NCI-H2107 (cell line): ENCODE measurements at places on chromosomes 5 and 9.

DNA sequence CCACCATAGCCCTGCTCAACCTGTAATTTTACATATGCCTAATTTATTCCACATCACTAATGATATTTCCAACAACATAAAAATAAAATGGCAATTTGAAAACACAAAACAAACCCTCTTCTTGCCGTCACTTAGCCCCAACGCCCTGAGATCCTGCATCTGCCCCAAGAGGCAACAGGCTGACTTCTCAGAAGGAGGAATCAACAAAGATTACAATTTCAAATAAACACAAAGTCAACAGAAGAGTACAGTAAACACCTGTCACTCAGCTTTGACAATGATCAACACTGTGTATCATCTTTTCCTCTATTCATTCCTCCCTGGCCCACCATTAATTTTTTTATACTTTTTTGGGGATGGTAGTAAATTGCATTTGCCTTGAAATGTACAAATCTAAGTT, 19.8 kb downstream of the EPB41L4B start:
- no peak for DNase-seq

GRCh38 chr5:134463991-134464760, 52.5 kb upstream of the CDKN2AIPNL start:
- no peak for DNase-seq

DNA sequence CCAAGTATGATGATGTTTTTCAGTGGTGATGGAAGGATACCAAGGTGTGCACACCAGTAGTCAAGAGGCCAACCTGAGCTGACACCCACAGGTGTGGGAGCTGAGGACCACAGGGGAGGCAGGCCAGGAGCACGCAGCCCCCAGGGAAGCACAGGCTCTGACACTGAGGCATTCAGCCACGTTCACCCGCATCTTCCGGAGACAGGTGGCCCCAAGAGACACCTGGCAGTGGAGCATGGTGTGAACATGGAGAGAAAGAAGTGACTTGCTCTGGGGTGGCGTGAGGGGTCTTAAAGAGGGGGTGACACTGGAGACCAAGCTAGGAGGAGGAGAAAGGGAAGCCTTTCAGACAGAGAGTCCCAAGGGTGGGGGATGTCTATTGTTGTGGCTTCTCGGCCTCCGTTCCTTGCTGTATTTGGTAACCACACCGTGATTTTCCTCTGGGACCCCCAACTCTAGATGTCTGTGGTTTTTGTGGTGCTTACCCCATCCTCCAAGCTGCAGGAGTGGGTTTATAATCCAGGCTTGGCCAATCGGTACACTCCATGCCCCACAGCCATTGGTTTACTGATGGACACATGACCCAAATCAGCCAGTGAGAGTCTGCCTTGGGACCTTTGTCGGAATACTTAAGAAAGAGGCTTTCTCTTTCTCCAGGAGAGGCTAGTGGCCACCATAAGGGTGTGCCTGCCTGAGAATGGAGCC, 84.6 kb downstream of the HRH2 start:
- DNase-seq, result no peak

GRCh38 chr5:1505506-1506241, 18.1 kb downstream of the LPCAT1 start:
- no peak for DNase-seq

DNA sequence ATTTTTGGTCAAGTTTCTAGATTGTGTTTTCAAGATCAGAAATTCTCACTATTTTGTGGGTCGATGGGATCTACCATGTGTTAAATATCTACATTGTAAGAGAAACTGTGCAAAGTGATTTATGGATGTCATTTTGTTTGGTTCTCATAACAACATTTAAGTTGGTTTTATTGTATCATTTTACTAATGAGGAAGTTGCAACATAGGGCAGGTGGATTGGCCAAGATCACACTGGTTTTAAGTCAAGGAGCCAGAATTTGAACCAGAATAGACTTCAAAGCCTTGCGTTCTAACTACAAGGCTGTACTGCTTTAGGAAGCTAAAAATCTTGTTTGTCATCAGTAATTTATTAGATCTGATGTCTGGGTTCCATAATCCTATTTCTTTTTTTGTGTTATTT, 23.4 kb downstream of the SH3TC2 start:
- DNase-seq, result no peak

GRCh38 chr5:151248651-151249050, 4.3 kb upstream of the GM2A start:
- no peak for DNase-seq

GRCh38 chr5:96902876-96903275, 26.6 kb downstream of the ERAP2 start:
- no peak for DNase-seq

- no peak for DNase-seq
Measured at GRCh38 chr5:9239626-9240025, 306.2 kb downstream of the SEMA5A start.

DNA sequence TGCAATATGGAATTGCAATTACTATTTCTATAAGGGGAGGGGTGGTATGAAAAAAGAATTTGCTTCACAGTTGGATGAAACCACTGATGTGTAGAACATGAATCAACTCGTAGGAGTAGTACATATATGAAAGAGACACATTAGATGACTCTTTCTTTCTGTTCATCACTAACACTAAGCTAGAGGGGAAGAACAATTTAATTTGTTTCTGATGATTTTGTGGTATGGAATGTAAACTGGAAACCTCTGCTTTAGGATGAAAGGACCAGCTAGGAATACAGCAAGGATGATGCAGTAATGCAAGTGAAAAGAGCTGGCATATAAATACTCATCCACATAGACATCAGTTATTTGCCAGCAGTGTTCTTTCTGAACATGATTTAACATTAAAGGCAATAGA, 113.4 kb downstream of the PAPPA start:
- no peak for DNase-seq

DNA sequence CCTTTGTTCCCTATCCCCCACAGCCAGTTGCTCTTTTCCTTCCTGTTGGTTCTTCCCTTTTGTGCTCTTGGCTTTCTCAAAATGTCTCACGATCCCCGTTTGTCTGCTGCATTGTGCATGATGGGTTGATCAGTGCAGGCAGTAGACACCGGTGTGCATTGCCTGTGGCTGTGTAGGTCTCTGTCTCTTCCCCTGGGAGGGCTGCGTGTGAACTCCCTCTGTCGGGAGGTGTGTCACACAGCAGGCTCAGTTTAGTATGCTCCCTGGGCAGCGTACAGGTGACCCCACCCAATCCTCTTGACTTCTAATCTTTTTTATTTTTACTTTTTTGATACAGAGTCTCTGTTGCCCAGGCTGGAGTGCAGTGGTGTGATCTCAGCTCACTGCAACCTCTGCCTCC, 265.3 kb downstream of the FSTL4 start:
- DNase-seq, result no peak

DNA sequence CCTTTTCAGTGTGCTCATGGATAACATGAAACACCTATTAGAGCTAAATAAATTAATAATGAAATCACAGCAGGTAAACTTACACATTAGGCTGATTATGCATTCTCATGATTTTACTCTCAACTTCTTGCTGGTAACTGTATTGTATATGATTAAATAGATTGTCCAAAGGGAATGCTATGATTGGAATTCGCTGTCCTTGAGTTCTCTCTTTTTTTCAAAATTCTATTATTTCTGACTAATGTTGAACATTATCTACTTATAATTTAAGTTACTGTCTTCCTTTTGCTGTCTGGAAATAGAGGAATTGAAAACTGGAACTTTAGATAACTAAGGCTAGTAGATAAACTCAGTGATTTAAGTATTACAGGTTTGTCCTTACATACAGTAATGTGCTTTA, 13.1 kb downstream of the CENPH start:
- no peak for DNase-seq

DNA sequence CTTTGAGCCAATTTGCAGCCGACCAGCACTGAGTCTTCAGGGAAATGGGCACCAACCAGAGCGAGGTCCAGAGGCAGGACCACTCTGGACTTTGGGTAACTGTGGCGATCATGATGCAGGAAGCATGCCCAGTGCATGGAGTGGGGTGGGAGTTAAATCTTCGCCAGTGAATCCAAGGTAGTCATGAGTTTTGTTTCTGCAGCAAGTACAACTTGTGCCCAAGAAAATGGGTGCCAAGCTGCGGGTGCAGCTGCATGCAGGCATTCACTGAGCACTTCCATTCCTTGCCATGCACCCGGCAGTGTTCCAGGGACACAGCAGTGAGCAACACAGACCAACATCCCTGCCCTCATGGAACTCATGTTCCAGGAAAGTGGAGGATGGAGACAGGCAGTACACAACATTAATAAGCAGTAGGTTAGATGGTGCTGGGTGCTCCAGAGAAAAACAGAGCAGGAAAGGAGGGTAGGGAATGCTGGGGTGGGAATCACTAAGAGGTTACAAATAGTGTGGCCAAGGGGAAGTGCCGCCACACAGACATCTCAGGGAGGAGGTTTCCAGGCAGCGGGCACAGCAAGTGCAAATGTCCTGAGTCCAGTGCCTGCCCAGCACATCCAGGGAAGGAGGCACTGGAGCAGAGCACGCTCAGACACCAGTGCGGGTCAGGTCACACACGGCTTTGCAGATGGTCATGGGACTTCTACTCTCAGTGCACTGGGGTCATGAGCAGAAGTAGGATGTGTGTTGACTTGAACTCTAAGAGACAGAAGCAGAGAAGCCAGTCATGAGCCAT, 48.2 kb upstream of the LMX1B start:
- DNase-seq, result no peak

DNA sequence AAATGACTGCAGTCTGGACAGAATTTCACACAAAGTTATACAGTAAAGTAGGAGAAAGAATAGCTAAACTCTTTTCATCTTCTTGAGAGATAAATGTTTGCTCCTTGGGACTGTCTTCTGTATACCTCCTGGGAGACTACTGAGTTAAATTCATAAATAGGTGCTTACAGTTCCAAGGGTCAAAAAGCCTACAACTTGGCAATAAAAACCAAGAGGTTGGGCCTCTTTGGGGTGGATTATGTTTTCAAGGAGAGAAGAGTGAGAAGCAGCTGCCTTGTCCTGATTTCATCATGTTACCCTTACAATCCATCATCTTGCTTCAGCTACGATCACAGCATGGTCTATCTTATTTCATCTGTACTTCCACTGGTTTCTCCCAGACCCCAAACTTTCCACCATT, 213.2 kb upstream of the RPS23 start:
- DNase-seq, result no peak

DNA sequence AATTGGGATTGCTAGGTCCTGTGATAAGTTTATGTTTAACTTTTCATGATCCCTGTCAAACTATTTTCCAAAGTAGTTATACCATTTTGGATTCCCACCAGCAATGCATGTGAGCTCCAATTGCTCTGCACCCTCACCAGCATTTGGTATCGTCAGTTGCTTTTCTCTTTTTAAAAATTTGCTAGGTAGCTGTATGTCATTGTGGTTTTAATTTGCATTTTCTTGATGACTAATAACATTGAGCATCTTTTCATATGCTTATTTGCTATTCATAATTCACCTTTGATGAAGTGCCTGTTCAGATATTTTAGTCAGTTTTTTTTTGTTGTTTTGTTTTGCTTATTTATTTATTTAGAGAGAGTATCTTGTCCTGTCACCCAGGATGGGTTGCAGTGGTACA, 12.5 kb downstream of the TAF1L start:
- DNase-seq, result no peak

DNA sequence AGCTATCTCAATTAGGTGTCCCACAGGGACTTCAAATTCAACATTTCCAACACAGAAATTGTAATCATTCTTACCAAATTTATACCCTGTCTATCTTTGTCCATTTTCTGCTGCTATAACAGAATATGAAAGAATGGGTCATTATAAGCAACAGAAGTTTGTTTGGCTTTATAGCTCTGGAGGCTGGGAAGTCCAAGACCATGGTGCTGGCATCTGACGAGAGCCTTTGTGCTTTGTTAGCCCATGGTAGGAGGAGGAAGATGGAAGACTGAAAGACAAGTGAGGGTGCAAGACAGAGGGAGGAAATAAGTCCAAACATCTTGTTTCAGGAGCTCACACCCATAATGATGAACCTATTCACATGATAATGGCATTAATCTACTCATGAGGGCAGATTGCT, 72.2 kb downstream of the CWC27 start:
- DNase-seq, result no peak

DNA sequence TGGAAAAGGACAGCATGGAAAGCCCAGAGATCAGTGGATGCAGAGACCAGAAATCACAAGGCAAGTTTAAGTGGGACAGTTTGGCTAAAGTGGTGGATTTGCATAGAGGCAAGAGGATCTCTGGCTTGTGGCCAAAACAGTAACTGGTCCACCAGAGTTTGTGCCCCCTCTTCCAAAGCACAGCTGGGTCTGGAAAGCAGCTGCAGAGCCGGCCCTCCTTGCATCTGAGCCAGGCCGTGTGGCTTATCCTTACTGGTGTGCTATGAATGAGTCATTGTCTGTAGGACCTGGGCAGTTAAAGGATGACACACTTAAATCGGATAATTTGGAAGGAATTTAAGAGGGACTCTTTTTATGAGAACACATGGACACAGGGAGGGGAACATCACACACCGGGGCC, 146.6 kb downstream of the PIP5K1B start:
- no peak for DNase-seq

- DNase-seq, result no peak
Measured at GRCh38 chr9:136644593-136645351, 17.9 kb upstream of the EGFL7 start.

DNA sequence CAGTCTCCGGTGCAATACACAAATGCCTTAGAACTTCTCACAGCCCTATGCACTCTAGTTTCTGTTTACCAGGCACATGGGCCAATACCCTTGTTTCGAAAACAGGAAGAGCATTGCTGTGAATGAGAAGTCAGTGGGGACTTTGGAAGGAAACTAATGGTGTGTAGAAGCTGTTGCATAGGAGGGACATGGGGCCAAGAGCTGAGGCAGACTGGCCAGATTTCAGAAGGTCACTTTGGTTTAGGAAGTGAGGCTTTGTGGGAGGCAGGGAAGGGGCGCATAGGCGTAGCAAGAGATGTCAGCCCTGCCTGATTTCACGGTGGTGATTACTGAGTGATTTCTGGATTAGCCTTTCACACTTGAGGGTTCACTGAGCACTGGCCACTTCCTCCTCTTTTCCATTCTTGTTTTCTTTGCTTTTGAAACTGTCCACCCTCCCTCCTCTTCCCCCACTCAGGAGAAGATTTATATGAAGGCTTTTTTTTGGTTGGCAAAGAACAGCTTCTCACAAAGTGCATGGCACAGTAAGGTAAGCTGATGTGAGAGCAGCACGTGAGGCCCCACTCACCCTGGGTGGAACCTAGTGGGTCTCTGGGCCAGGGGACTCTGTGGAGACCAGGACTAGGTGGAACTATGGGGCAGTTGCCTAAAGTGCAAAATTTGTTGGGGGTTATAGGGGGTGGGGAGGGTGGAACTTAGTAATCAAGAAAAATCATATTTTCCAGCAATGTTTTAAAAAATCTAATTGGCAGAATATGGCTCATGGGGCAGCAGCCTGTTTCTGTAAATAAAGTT, 6.1 kb upstream of the TMEM252 start:
- DNase-seq, result no peak

DNA sequence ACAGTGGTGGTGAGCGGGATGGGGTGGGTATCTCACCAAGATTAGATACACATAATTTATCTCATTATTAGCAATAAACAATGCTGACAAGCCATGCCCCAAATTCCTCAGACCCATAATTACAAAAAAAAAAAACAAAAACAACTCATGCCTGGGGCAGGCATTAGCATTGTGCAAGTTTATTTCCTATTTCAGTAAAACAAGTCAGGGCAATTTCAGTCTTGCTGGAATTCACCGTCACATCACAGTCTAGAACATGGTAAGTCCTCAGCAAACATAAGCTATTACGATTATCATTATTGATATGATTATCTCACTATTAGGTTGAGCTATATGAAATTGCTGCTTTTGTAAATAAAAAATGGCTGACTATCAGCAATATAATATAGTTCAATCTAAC, 57.5 kb upstream of the GNAQ start:
- DNase-seq, result no peak
